ENCODE measurements at places on chromosomes 16 and 17.

DNA sequence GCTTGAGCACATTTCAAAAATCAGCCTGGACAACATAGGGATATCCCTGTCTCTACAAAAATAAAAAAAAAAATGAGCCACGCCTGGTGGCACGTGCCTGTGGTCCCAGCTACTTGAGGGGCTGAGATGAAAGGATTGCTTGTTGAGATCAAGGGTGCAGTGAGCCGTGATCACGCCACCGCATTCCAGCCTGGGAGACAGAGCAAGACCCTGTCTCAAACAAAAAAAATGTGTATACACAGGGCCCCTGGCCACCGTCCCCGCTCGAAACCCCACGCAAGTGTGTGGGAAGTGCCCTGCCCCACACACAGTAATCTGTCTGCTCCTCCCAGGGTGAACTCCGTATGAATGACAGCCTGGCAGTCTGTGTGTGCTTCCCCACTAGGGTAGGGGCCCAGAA is 93.0 kb upstream of the RPL38 start:
- no peak for DNase-seq

DNA sequence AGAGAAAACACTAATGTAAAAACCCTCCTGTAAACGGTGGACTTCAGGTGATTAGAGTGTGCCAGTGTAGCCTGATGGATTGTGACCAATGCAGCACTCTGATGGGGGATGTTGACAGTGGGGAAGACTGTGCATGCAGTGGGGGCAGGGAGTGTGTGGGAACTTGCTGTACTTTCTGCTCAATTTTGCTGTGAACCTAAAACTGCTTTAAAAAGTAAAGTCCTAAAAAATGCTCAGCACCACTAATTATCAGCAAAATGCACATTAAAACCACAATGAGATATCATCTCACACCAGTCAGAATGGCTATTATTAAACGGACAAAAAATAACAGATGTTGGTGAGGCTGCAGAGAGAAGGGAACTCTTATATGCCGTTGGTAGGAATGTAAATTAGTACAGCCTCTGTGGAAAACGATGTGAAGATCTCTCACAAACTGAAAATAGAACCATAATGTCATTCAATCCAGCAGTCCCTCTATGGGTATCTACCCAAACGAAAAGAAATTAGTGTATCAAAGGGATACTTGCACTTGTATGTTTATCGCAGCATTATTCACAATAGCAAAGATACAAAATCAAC is 9.7 kb upstream of the ULK2 start:
- no peak for DNase-seq

GRCh38 chr16:79543219-79543618 is 57.3 kb downstream of the MAF start:
- no peak for DNase-seq

GRCh38 chr17:951325-952132 is 28.0 kb downstream of the NXN start:
- peak; percentile 97 for DNase-seq

DNA sequence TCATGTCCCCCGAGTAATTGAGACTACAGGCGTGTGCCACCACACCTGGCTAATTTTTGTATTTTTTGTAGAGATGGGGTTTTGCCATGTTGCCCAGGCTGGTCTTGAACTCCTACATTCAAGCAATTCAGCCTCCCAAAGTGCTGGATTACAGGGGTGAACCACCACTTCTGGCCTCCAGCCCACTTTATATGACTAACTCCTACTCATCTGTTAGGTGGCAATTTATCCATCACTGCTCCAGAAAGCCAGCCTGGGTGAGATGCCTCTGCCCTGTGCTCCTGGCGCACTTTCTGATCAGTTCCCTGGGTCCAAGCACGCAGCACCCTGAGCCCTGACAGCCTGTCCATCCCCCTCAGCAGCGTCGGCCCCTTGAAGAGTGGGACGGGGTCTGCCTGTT is 29.4 kb downstream of the ADAM11 start:
- DNase-seq, result no peak

GRCh38 chr16:47734081-47734857 is 273.1 kb downstream of the PHKB start:
- no peak for DNase-seq

GRCh38 chr16:20613481-20614185 is 37.5 kb upstream of the ACSM2B start:
- no peak for DNase-seq

Data from fibroblast of skin of abdomen (primary cell).